ENCODE measurements at places on chromosomes 6 and 20. TPM values are rescaled to one million over a fixed set of nuclear protein-coding genes. Genes with fewer than 3 reads are reported as not detected.
A peak's percentile ranks its signal among the peaks of the same experiment; 100 is the strongest.

DNA sequence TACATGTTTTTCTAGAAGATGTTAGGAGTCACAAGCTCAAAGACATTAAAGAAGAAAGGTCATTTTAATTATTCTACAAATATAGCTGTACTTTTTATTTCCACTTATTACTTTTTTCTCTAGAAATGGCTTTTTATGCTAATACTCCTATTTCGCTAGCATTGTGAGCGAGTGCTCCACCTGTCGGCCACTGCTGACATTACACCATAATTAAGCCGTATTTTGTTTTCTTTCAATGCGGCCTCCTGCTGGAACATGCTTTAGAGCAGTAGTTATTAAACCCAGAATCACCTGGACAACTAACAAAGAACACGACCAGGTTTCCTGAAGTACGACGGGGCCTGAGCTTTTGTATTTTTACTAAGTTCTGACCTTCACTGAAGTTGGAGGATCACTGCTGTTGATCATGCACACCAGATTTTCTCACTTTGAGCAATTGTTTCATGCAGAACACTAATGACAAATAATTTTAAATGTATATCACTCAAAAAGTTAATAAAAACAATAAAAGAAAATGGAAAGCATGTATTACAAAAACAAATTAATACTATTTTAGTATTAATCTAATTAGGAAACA is 74.1 kb upstream of the PAK5 start:
- H3K4me1 ChIP-seq: no peaks in the 10 kb centered on the region
- no peaks in the 10 kb centered on the region for H3K27me3 ChIP-seq
- no peak overlapping the region for H3K27ac ChIP-seq
- DNase-seq: peak; percentile 35
- no peak overlapping the region for H3K4me3 ChIP-seq
- H3K36me3 ChIP-seq: no peaks in the 10 kb centered on the region

- H3K4me3 ChIP-seq: no peak overlapping the region
- no peaks in the 10 kb centered on the region for H3K27me3 ChIP-seq
- H3K4me1 ChIP-seq: no peaks in the 10 kb centered on the region
- DNase-seq: no peak
- no peaks in the 10 kb centered on the region for H3K36me3 ChIP-seq
These were observed 20.2 kb downstream of the ZBTB46 start for GRCh38 chr20:63810730-63811490.

Gene TRERF1
- total RNA-seq: 34.8 TPM

DNA sequence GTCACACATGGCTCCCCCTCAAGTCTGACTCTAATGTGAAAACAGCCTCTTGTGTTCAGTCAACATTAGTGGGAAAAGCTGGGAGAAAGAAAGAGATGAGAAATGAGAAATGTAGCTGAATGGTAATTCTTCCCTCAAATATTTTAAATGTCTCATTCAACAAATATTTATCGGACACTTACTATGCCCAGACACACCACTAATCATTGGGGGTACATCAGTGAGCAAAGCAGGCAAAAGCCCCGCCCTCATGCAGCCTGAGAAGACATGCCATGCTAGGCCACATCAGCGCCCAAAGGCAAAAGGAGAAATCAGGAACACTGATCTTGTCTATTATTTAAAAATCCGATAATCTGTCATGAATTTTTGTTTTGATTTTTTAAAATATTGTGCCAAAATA is 89.9 kb upstream of the ASF1A start:
- H3K27me3 ChIP-seq: no peaks in the 10 kb centered on the region
- no peaks in the 10 kb centered on the region for H3K36me3 ChIP-seq
- no peak overlapping the region for H3K4me3 ChIP-seq

- H3K27me3 ChIP-seq: no peaks in the 10 kb centered on the region
- H3K4me3 ChIP-seq: no peak overlapping the region
- no peak for DNase-seq
These were observed 27.7 kb downstream of the MAP3K5 start for GRCh38 chr6:136764517-136764993.

DNA sequence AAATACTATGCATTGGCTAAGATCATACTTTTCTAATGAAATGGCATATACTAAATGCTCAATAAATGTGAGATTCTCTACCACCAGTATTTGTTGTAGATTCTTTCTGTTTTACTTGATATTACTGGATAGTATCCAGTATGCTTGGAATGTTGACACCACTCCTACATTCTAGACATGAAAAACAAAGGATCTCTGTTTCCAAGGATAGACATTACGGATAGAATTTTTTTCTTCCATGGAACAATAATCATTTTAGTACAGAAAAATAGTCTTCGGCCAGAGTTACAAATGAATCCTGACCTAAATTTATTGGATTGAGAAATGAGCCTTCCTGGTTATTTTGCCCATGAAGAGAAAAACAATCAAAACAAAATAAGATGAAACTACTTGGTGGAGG is 258.2 kb upstream of the NT5E start:
- no peaks in the 10 kb centered on the region for H3K4me1 ChIP-seq
- no peaks in the 10 kb centered on the region for H3K27me3 ChIP-seq
- no peak overlapping the region for H3K27ac ChIP-seq
- no peak for DNase-seq
- H3K4me3 ChIP-seq: no peak overlapping the region
- no peaks in the 10 kb centered on the region for H3K36me3 ChIP-seq

DNA sequence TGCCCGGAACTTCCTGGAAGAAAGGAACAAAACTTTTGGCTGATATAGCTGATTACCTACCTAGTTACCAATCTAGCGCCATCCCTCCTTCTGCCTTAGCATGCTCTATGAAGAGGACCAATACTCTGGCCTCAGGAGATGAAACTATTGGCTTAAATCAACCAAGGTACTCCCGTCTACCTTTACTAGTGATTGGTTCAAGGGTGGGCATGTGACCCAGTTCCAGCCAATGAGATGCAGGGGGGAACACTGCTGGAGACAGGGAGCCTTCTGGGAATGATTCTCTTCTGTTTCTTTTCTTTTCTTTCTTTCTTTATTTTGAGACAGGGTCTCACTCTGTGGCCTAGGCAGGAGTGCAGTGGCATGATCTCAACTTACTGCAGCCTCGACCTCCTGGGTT is 72.6 kb upstream of the CCDC167 start:
- no peaks in the 10 kb centered on the region for H3K4me1 ChIP-seq
- DNase-seq: no peak
- no peak overlapping the region for H3K27ac ChIP-seq
- no peak overlapping the region for H3K4me3 ChIP-seq

Gene DNMT3B
- 11.5 TPM for total RNA-seq

Gene SRMS
- 0.34 TPM for total RNA-seq

Gene ENPP4
- 16.9 TPM for total RNA-seq

DNA sequence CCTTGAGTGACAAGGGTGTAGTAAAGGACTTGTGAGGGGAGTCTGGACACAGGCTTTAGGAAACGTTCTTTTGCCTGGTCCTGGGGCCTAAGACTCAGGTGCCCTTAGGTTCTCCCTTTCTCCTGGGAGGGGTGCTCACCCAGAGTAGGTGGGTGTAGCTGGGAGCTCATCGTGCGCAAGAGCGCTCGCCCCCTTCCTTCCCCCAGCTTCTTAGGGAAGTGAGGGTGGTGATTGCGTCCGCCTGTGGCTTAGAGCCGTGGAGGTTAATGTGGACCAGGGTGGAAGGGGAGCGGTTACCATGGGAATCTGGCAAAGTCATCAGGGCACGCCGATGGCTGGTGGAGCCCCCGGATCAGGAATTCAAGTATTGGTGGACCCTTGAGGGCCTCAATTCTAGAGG is 3.3 kb upstream of the AARS2 start:
- no peaks in the 10 kb centered on the region for H3K27me3 ChIP-seq
- no peaks in the 10 kb centered on the region for H3K36me3 ChIP-seq
- DNase-seq: no peak
- H3K4me1 ChIP-seq: peaks cover 5% of the 10 kb centered on the region
- H3K4me3 ChIP-seq: no peak overlapping the region
- H3K27ac ChIP-seq: no peak overlapping the region

Gene MEP1A
- 0.34 TPM for total RNA-seq

All from prostate gland (tissue), 2 donors.